ENCODE measurements at places on chromosomes 7 and 10.

DNA sequence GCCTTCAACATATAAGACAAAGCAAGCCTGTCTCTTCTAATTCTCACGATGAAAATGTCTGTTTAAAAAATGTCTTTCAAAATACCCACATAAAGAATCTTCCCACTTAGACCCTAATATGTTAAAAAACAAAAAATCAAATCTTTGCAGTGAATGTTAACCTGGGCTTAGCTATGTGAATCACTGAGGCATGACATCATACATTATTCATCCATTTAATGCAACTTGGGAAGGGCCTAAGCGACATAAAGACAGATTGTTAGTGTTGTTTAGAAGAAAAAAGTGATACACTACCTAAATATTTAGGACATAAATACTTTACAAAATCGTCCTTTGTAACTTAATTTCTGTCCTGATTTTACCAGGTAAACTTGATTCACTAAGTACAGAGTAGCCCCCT is 648.5 kb upstream of the NRP1 start:
- no peak for DNase-seq

- no peak for DNase-seq
Observed at GRCh38 chr7:67825356-67825755, 828.7 kb downstream of the TYW1 start.

DNA sequence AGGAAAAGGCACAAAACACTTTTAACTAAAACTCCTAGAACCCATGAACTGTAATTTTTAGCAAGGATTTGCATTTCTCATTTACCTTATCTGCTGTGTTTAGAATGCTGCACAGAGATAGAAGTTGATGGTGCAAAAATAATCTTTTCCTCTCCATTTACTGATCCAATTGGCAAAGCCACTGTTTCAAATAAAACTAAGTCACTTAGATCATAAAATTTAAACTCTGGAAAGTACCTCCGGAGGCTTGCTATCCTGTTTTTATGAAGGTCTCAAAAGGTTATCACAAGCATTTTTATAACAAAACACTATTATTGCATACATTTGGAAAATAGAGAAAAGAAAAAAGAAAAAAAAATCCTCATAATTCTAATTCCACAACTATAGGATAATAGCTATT is 7.6 kb downstream of the CPA2 start:
- no peak for DNase-seq

GRCh38 chr10:114081911-114082583 is 38.4 kb downstream of the ADRB1 start:
- no peak for DNase-seq

DNA sequence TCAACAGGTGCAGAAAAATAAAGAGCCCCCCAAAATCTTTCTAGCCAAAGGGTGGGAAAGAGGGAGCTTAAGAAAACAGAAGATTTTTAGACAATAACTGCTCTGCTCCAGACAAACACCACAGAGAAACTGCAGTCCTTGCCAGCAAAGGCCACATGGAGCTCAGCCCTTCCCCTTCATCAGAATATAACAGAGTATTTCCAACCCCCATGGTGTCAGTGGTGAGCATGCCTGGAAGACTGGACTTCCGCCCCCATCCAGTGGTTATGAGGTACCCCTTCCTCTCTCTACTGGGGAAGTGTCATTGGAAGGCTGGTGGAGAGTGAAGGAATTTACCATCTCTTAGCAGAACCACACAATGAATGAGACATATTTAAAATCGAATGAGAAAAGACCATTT is 1007.3 kb upstream of the CELF2 start:
- no peak for DNase-seq

GRCh38 chr10:3046981-3047547 is 20.3 kb upstream of the PFKP start:
- DNase-seq: no peak

DNA sequence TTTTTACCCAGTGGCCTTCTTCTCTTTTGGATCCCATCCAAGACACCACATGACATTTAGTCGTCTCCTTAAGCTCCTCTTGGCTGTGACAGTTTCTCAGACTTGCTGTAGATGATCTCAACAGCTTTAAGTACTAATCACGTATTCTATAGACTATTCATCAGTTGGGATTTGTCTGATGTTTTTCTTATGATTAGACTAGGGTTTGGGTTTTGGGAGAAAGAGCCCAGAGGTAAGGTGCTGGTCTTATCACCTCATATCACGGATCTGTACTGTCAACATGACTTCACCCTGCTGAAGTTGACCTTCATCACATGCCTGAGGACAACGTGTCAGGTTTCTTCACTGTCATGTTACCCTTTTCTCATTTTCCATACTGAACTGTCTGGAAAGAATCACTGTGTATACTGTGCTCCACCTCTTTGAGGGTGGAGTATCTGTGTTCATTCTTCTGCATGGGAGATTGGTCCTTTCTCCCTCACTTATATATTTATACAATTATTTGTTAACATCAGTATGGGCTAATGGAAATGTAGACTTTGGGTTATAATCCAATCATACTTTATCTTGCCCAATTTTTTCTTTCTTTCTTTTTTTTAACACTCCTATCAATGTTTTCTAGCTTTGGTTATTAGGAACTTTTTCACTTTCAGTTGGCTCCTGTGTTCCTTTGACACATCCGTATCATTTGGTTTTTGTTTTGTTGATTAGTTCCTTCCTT is 6.4 kb upstream of the HKDC1 start:
- DNase-seq: no peak

DNA sequence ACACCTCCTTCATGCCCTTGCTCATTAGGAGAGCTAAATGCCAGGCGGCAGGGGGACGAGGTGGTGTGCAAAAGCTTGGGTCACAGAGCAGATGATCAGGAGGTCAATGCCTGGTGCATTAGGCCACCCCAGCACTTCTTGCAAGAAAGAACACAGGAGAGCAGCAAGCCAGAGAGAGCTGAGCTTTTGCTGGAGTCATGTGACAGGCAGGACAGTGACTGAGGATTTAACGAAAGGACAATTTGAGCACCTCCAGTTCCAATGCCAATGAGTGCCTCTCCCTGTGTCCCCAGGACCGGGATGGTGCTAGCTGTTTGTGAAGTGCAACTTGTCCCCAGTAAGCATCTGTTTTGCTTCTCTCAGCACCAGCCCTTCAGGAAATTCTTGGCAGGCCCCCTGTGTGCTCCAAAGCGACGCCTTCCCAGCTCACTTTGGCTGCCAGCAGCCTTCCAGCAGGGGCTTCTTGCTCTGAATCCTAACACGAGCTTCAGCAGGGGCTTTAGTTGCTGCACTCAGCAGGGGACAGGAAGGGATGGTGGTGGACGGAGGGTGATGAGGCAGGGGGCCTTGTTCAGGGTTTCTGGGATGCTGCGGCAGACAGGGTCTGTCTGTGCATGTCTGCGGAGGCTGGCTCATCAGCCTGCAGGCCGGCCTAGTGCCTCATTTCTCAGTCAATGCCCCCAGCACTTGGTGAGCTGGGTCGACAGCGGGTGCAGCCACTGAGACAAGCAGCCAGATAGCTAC is 368.1 kb downstream of the RPS24 start:
- no peak for DNase-seq

- no peak for DNase-seq
Observed at GRCh38 chr7:92520024-92520423, 8.3 kb downstream of the PEX1 start.

DNA sequence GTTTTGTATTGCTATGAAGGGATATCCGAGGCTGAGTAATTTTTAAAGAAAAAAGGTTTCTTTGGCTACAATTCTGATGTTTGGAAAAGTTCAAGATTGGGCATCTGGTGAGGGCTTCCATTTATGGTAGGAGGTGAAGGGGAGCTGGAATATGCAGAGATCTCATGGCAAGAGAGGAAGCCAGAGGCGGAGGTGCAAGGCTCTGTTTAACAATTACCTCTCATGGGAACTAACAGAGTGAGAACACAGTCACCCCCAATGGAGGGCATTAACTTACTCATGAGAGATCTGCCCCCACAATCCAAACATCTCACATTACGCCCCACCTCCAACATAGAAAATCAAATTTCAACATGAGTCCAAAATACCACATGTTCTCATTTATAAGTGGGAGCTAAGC is 62.0 kb downstream of the AKR1D1 start:
- DNase-seq: no peak

DNA sequence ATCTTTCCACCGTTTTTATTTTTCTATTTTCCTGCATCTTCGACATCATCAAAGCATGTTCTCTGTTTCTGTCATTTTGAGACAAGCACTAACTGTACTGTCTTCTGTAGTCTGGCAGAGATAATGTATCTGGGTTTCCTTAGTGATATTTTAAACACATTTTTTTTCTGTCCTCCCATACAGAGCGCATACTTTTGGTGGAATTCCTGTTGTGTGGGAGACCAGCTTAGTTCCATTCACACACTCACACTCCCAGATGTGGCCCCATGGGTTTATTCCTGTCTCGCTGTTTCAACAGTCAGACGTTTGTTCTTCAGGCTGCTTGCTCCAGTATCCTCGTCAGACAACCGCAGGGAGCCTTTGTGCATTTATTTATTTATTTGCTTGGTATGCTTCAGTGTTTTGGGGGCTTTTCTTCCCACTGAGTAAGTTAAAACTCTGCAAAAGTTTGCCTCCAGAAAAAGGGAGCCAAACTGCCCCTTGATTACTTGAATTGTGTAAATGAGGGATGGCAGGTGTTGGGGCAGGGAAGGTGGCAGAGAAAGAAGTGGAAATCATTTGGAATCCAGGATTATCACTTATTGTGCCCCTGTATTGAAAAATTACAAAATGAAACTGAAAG is 456.8 kb upstream of the KLF6 start:
- DNase-seq: no peak

- no peak for DNase-seq
Observed at GRCh38 chr7:106367018-106367420, 82.2 kb upstream of the NAMPT start.

DNA sequence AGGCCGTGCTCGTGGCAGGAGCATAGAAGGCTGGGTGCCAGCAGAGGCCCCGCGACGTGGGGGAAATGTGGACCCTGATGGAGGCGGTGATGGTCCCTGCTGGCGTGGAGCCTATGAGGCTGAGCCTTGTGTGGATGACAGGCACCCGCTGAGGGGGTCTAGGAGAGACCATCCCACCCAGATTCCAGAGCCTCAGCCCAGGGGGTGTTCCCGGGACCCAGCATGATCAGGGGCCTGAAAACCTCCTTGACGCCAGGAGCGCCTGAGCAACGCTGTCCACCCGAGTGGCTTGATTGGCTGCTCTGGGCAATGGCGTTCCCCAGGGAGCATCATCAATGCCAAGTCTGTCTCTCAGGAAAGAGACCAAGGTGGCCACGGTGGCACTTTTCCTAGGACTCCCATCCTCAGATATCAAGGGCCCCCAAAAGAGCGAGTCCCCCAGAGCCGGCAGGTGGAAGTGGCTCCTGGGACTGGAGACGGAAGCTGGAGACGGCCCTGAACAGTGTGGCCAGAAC is 61.1 kb downstream of the PWWP2B start:
- no peak for DNase-seq

GRCh38 chr7:36119005-36119706 is 33.9 kb upstream of the EEPD1 start:
- no peak for DNase-seq

GRCh38 chr7:151664268-151664667 is 144.6 kb upstream of the RHEB start:
- no peak for DNase-seq

- DNase-seq: no peak
Observed at GRCh38 chr7:17311952-17312351, 13.5 kb downstream of the AHR start.

GRCh38 chr10:28910956-28911355 is 233.6 kb downstream of the BAMBI start:
- DNase-seq: no peak

DNA sequence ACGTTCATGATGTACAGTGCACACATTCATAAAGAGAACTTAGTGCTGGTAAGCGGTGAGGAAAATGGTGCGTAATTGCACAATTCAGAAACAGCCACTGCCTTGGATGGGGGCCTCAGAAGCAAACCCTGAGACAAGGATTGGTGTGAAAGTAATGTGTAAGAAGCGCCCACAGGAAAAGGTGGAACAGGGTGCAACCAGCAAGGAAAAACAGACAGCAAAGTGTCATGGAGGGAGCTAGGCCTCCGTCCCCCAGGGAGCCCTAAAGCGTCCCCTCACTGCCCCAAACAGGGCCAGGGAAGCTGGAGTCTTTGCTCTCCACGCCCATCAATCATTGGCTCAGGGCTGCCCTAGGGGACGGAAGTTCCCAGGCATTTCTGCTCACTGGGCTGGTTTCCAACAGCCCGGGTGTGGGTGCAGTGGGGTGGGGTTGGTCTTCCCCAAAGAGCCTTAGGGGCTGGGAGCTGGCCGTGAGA is 9.6 kb upstream of the C10orf105 start:
- no peak for DNase-seq

GRCh38 chr10:128526791-128527375 is 400.7 kb upstream of the MKI67 start:
- DNase-seq: no peak

DNA sequence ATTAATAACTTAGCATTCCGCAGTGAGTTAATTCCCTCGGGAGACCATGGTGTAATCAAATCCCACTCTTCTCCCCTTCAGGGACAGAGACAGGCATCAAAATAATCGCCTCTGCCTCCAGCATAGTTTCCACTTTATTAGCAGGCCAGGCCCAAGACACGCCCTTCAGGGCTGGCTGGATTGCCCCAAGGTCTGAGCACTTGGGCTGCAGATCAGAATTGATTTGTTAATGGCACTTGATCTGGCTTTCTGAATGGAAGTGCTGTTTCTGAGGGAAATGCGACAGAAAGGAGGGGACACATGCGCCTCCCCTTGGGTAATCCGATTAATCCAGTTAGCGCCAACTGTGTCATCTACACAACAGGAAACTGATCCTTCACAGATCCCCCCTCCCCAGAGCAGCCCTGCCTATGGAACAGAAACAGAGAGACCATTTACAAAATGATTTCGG is 15.6 kb downstream of the CHAT start:
- no peak for DNase-seq

- no peak for DNase-seq
Observed at GRCh38 chr10:133422223-133422806, 2.1 kb downstream of the SPRN start.

DNA sequence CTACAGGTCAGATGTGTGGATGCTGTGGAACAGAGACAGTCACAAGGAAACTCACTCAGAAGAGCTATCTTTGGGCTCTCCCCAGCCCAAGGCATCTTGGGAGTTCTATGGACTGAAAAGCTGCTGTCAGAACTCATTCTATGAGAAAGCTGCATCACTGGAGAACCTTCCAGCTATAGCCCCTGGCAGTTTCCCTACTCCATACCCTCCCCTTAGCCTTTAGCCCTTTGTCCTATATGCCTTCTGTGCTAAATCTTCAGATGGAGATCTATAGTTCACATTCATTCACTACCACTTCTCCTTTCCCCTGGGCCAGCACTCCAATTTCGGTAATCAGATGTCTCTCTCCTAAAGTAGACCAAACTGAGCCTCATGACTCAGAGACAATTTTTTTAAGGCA is 6.9 kb downstream of the WNT8B start:
- DNase-seq: no peak

DNA sequence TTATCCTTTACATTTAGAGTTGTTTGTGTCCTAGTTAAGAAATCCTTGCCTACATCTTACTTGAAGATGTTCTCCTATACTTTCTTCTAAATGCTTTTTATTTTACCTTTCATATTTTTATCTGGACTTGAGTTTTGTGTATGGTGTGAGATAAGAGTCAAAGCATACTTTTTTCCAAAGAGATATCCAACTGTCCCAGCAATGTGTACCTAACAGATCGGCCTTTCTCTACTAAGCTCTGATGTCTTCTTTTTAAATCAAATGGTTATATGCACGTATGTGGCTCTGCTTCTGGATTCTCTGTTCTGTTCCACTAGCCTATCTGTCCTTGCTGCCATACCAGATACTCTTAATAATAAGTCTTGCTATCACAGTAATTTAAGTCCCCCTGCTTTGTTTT is 7.2 kb downstream of the IKZF5 start:
- no peak for DNase-seq

Data from stimulated activated CD8-positive, alpha-beta memory T cell treated with anti-CD3 and anti-CD28 coated beads, Interleukin-7, amount 100 ng/mL, for 48 hours (primary cell).